Stimulated activated naive CD4-positive, alpha-beta T cell treated with Interleukin-2 at 50 U/mL for 16 hours (primary cell): ENCODE measurements at places on chromosomes 1 and 21.
A peak's percentile ranks its signal among the peaks of the same experiment; 100 is the strongest.

GRCh38 chr1:16145030-16145661, 10.7 kb downstream of the EPHA2 start:
- no peak for DNase-seq

GRCh38 chr1:6475381-6476133, 9.6 kb upstream of the TNFRSF25 start:
- DNase-seq, result peak; percentile 70

DNA sequence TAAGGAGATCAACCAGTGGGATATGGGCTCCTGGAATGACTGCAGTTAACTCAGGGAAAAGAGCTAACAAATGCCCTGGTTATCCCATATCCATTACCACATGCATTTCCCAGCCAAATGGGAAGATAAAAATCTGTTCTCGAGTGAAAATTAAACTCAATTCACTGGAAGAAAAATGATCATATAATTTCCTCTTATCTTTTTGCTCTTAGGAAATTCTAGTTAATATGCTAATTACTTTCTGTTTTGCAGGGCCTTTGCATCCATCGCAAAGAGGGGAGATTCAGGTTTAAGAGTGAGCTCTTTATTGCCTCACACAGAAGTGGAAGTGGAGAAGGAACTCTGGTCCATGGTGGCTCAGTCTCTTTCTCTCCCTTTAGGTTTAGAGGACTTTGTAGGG, 3.9 kb upstream of the IL24 start:
- DNase-seq, result no peak

GRCh38 chr1:13714851-13715250, 14.9 kb downstream of the PRDM2 start:
- DNase-seq, result no peak

DNA sequence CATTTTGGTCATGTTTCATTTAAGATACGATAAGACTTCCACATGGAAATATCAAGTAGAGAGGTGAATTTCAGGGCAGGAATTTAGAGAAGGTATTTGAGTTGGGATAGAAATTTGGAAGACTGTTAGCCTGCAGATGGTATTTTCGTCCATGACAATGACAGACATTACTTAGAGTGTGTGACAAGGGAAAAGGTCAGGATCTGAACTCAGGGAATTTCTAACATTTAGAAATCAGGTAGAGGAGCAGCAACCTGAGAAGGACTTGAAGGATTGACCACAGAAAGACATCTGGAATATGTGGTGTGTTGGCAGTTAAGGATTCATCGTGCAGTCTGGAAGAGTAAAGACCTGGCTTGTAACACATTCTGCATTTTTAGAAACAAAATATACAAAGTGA, 57.9 kb downstream of the RABGAP1L start:
- no peak for DNase-seq

- DNase-seq, result no peak
Measured at GRCh38 chr1:51570063-51570710, 46.7 kb upstream of the OSBPL9 start.

- no peak for DNase-seq
Measured at GRCh38 chr1:46650491-46650890, 17.7 kb downstream of the ATPAF1 start.

DNA sequence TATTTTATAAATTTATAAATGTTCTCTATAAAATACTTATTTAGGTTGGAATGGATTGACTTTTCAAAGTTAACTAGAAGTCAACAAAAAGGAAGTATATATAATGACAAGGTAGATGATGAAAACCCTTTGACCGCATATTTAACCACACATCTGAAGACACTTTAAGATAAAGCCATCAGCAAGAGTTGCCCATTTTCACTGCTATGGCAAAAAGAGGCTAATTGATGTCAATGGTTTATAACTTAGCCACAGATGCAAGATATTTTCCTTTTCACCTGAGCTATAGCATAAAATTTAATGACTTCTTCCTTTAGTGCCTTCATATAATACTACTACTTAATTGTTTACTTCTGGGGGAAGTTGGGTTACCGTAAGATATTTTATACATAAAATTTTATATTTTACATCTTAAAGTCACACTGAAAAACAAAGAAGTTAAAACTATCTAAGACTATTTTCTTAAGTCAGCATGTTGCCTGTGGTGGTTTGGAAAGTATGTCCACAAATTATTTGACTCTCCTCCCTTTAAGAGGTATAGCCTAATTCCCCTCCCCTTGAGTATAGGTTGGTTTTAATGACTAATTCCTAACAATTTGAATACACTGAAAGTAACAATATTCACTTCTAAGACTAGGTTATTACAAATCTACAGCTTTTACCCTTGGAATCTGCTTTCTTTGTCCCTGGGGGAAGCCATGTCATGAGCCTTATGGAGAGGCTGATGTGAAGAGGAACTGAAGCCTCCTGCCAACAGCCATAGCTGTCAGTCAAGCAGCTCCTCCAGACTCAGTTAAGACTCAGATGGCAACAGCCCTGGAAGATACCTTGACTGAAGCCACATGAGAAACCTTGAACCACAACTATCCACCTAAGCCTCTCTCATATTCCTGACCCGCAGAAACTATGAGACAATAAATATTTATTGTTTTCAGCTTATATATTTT, 40.3 kb upstream of the LRRC8B start:
- no peak for DNase-seq

GRCh38 chr1:110465038-110465813, 14.3 kb downstream of the PROK1 start:
- no peak for DNase-seq

DNA sequence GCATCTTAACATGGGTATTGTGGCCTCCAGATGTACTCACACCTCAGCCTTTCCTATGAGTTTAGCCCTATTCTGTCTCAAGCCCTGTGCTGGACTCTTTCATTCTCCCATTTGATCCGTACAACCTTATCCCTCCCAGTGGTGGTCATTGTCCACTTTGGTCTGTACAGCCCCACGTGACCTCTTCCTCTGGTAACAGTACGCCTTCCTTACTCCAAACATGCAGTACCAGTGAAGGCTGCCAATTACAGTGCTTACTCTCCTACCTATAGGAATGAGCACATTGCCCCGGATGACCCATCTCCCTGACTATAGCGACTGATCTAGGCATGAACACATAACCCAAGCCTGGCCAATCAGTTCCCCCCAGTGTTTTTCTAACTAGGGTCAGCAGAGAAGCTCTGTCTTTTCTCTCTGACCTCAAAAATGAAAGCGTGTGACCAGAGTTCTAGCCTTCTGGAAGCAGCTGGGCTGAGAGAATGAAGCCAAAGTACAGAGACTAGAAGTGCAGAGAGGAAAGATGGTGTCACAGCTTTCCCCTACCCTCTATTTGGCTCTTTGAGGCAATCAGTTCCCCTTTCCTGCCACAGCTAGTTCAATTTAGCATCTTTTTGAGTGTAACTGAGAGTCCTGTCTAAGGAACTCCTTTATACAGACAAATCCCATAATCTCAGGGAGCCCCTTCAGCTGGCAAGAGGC, 9.9 kb upstream of the QSOX1 start:
- no peak for DNase-seq

DNA sequence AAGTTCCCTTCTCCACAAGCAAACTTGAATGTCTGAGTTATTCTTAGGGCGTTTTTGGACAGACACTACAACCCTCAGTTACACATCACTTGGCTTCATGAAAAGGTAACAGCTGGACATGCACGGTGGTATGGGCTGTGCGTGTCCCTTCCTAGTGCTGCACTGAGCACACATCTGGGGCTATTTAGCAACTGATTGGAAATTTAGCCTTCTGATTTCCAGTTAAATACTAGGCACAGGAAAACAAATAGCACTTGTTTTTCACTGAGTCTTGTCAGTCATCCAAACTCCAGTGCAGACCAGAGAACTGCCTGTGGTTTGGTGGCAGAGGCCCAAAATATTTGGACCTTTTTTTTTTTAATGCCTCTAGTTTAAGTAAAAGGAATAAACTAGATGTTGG, 134.7 kb downstream of the TGFBR3 start:
- no peak for DNase-seq

GRCh38 chr1:38561725-38562124, 297.8 kb downstream of the RRAGC start:
- no peak for DNase-seq

GRCh38 chr1:199173356-199173755, 534.5 kb downstream of the PTPRC start:
- DNase-seq, result no peak

GRCh38 chr21:26888256-26888655, 43.0 kb upstream of the ADAMTS1 start:
- no peak for DNase-seq

- no peak for DNase-seq
Measured at GRCh38 chr1:15276691-15277446, 29.8 kb downstream of the FHAD1 start.

- DNase-seq, result no peak
Measured at GRCh38 chr21:45332415-45332814, 44.7 kb upstream of the POFUT2 start.

DNA sequence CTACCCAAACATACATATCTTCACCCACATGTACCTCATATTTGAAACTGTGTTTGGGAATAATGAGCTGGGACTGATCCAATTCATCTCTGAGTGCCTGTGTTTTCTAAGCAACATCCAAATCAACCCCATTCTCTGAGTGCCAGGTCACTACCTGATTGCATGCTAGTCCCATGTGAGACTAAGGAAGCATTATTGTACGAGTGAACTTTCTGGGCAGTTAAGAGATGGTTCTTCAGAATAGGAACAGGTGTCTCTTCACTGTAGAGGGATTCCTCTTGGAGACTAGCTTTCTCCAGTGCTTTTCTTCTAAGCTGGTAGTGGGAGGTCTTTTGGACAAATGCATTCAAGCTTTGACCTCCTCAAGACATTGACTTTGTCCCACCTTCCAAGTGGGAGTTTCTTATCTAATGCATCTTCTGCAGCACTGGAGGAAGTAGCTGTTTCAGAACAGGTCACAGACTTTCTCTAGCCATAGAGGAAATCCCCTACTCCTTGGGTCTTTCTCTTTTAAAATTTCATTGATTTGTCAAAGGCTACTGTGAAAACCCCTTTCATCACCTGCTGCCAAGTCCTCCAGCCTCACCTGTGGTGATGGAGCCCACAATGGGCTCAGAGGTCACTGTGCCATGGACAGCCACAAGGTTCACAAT, 172.0 kb upstream of the KIAA0040 start:
- no peak for DNase-seq

DNA sequence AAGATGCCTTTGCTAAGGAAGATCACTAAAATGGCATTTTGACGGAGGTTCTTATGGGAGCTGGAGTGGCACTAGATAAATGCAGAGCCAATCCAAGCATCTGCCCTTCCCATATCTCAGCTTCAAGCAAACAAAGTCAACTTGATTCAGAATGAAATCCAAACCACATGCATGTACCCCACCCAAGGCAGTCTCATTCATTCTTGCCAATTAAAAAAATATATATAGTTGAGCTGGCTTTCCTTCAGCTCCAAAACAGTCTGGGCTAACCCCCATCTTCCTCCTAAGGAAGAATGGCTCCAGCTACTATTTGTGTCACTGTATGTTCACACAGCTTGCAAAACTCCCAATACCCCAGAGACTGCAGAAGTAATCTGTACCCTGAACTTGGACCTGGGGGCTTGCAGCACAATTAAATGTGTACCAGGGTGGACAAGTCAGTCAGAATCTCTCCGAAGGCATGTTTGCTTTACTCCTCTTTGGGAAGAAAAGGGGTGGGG, 35.4 kb downstream of the GPR3 start:
- DNase-seq, result no peak

- no peak for DNase-seq
Measured at GRCh38 chr1:64711266-64711665, 33.6 kb upstream of the RAVER2 start.

DNA sequence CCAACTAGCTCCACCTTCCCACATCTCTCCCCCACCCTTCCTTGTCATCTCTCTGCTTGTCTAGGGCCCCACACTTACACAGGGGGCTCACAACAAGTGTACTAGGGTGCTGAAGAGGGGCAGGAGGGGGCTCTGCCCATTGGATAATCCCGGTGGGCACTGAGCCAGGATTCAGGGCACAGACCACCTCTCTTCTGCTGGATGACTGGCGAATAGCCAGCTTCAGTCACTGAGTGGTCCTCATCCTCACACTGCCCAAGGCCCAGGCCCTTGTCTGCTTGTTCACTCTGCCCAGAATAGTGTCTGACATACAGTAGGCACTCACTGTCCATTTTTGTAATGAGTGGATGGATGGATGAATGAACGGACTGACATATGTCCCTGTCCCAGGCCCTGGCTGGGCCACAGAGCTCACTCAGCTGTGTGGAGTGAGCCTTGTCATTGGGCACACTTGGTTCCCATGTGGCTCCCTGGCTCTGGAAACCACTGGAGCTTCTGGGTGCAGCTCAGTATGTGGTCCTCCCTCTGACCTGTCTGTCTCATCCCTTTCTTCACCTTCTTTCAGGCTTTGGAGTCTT, 36.6 kb downstream of the FOXO6 start:
- DNase-seq, result no peak

- no peak for DNase-seq
Measured at GRCh38 chr1:215417122-215417521, 150.0 kb upstream of the KCTD3 start.

- DNase-seq, result no peak
Measured at GRCh38 chr1:10400013-10400412, 1.1 kb downstream of the PGD start.

GRCh38 chr1:208445758-208446203, 201.6 kb upstream of the PLXNA2 start:
- no peak for DNase-seq

DNA sequence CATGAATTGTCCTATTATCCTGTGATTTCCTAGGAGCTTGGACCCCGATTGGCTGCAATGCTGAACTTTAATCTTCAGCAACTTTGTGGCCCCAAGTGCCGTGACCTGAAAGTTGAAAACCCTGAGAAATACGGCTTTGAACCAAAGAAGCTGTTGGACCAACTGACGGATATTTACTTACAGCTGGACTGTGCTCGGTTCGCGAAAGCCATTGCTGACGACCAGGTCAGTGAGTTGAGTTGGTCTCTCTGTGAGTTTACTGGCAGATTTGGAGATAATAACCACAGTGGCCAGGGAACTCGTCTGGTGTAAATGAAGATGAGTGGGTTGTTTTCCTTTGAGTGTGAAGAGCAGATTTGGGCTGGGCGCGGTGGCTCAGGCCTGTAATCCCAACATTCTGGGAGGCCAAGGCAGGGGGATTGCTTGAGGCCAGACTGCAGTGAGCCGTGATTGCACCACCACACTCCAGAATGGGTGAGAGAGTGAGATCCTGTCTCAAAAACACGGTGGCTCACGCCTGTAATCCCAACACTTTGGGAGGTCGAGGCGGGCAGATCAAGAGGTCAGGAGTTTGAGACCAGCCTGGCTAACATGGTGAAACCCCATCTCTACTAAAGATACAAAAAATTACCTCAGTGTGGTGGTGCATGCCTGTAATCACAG, 39.1 kb upstream of the KIF1B start:
- DNase-seq, result no peak

- DNase-seq, result peak; percentile 39
Measured at GRCh38 chr1:226711976-226712741, 26.9 kb downstream of the ITPKB start.

- DNase-seq, result no peak
Measured at GRCh38 chr1:106278716-106279115, 777.8 kb upstream of the PRMT6 start.
